CD4-positive, alpha-beta T cell treated with Interleukin-15 for 1 hour (primary cell): ENCODE measurements at places on chromosomes 16 and 17.

- peak; percentile 14 for DNase-seq
These were observed 24.5 kb downstream of the UNK start for GRCh38 chr17:75808905-75809621.

- no peak for DNase-seq
These were observed 38.5 kb downstream of the POLR3E start for GRCh38 chr16:22335668-22336246.

GRCh38 chr16:75206749-75207451 lies at the start of gene CTRB2:
Gene CTRB2, minus strand, starts transcription at chr16:75207161. Its CDS starts 20 bp downstream, at chr16:75207141.
- no peak for DNase-seq

DNA sequence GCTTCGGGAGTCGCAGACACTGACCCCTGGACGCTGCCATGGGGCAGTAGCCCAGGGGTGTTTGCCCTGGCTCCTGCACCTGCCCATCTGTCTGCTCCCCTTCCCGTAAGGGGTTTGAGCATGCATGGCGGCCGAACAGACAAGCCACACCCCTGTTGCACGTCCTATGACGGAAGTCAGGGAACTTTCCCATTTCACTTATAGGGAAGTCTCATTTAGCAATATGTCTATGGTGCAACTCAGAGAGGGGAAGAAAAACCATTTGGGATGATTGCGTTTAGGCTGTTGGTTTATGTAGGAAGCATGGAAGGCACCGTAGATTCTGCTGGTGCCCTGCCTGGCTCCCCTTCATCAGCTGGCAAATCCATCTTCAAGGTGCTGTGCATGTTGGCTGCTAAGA lies 112.5 kb downstream of the HAPSTR1 start:
- no peak for DNase-seq

GRCh38 chr16:14676633-14677032 lies 17.5 kb downstream of the PLA2G10 start:
- no peak for DNase-seq

GRCh38 chr16:69930117-69930776 lies 20.9 kb upstream of the CLEC18A start:
- peak; percentile 29 for DNase-seq

- no peak for DNase-seq
These were observed 92.3 kb downstream of the LITAF start for GRCh38 chr16:11494433-11494832.

DNA sequence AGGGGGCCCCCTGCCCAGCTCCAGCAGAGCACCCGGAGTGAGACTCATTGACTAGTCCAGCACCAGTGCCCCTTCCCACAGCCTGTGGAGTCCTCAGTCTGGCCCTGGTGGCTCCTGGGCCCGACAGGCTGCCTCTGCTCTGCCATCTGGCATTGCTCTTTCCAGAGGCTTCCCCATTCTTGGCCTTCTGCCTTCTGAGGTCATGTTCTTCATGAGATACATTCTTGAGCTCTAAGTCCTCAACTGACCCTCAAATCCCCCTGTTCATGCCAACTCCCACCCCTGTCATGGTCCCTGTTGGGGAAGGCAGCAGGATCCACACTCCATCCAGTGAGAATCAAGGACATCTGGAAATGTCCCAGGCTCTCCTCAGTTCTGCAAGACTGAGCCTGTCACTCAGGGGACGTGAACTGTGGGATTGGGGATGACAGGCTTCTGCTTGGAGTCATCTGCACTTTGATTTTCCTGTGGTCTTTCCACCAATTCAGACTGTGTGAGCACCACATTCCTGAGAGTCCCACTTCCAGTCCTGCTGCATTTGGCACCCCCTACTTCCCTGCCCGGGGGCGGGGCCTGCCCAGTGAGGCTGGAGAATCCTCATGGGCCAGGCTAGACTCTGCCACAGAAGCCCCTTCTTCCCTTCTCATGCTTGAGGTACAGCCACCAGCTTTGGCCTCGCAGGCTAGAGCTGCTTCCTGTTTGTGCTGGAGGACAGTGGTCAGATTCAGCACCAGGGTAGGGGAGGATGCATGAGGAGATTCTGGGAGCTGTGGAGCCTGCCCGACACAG lies 2.7 kb downstream of the TRPV2 start:
- DNase-seq, result no peak

- DNase-seq, result no peak
These were observed 227.2 kb upstream of the MON1B start for GRCh38 chr16:76963614-76964315.

- DNase-seq, result no peak
These were observed 206.2 kb downstream of the AXIN2 start for GRCh38 chr17:65355246-65355645.

DNA sequence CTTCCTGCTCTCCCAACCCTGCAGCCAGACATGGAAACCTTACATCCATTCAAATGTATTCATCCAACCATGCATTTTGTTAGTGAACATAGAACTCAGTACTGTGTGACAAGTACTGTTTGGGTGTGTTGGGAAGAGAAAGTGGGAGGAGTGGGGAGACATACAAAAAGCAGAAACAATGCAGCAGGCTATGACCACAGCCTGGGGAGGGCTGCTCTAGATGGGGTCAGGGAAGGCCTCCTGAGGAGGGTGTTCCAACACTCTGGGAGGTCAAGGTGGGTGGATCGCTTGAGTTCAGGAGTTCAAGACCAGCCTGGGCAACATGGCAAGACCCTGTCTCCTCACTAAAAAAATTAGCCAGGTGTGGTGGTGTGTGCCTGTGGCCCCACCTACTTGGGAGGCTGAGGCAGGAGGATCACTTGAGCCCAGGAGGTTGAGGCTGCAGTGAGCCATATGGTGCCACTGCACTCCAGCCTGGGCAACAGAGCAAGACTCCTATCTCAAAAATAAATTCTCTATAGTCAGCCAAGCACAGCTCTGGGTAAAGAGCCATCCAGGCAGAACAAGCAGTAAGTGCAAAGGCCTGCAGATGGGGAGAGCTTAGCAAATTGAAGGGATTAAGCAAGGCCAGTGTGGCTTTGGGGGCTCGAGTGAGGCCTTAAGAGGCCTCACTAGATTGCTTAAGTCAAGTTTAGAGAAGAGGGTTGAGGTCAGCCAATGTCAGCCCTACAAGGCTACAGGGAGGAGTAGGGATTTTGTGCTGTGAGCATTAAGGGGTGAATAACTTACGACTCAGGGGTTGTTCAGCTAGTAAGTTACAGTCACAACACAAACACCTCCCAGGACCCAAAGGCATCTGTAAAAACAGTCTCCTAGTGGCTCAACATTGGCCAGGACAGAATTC lies 5.5 kb downstream of the SLC13A2 start:
- DNase-seq, result no peak

- DNase-seq, result no peak
These were observed 91.1 kb downstream of the RPA1 start for GRCh38 chr17:1920948-1921351.

DNA sequence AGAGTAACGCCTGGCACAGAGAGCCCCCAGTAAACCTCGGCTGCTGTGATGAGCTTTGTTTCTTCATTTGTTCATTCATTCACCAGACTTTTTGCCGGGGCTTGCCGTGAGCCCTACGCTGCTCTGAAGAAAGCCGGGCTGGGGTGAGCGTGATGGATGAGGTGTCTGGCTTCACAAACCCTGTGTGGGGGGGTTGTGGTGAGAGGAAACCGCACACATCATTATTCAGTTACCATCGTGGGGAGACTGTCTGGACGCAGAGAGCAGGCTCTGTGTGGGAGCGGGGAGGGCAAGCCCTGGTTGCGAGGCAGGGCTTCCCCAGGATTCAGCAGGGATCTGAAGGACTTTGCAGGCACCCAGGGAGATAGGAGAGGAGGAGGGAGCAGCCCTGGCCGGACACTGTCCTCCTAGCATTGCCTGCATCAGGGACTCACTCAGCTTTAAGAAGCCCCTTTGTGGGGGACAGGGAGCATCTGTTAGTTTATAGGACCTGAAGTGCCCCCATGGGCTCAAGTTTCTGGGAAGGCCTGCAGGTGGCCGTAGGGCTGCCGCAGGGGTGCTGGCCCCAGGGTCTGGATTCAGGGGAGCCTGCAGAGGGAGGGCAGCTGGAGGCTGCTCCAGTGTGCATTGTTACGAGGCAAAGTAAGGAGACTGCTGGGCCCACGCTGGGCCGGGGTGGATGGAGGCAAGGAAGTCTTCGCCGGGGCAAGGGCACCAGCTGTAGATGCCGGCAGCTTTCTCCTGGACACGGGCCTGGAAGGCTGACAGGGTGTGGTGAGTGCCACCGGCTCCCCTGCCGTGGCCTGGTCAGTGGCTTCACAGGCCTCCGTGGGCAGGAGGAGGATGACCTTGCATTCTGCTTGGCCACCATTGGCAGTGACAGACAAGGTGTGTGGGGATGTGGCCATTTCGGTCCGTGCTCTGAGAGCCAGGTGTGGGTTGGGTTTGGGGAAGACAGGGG lies 334.5 kb downstream of the SEC14L1 start:
- peak; percentile 66 for DNase-seq

- DNase-seq, result peak; percentile 88
These were observed at the start of gene SIAH1 for GRCh38 chr16:48385253-48386150. Gene SIAH1, minus strand, starts transcription at chr16:48385413. Its CDS starts 22,985 bp downstream, at chr16:48362428.

DNA sequence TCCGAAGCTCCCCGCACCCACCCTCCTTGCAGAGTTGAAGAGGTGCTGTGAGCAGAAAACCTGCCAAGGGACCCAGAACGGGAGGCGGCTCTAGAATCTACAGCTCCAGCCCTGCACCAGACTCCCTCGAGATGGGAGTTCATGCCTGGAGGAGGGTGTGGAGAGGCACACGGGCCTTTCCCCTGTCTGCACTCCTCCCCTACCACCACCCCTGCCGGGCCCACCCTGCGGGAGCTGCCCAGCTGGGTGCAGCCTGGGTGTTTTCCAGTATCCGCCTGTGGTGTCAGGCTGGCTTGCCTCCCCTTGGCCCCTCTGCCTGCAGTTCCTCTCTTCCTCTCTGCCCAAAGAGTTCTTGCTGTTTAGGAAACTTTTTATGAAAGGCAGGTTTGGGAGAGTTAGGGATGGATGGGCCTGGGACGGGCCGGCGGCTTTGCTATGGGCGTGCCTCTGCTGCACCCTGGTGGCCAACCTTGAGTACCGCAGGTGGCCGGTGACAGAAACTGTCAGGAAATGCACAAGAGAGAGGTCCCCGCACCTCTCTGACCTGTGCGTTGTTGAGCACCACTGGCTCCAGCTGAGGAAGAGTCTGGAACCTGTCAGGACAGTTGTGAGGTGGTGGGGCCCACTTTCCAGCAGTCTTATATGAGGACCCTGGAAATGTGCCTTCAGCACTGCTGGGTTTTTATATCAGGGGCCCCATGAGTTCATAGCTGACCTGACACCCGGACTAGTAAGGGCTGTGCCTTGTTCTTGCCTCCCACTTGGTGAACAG lies 354.1 kb downstream of the SEC14L1 start:
- peak; percentile 76 for DNase-seq

DNA sequence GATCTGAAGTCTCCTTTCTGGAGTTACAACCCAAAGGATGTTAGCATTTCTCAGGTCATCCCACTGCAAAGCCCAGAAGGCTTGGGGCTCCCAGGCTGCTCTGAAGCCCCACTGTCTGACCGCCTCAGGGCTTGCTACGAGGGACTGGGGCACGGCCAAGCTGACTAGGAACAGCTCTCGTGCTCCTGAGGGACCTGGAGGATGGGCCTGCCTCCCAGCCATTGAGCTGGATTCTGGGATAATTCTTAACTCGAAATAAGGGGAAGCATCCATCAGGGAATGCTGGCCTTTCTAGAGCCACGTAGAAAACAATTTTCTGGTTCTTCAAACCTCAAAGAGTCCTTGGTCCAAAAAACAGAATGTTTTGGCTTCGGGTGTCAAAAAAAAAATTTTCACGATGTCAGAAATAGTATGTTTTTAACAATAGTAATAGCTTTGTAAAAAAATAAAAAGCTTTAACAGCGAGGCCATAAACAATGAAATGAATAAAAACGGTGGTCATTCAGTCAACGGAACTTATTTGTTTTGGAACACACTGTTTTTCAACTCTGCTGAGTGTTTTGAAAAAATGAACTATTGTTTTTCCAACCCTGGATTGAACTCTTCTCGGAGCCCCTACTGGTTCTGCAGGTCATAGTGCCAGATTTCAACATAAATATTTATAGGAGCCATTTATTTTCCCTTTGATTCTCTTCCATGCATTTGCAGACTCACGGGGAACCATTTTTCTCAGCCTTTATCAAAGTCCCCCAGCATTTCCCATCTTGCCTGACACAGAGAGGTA lies 16.4 kb upstream of the HERPUD1 start:
- no peak for DNase-seq

DNA sequence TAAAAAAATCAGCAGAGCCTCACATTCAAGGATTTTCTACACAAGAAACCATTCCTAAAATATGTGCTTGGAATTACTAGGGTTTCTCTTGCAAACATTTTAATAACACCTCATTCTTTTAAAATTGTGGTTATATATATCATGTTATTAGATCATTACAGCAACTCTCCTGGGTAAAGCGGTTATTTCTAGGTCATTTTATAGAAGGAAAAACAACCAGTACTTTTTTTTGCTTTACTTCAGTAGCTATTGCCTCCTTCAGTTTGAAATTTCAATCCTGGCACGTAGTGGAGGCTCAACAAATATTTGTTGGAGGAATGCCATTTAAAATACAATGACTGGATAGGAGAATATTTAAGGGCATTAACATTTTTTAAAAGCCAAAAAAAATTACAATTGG lies 220.6 kb downstream of the CDRT15L2 start:
- DNase-seq, result no peak

- no peak for DNase-seq
These were observed 3.3 kb upstream of the COG1 start for GRCh38 chr17:73189417-73190099.

DNA sequence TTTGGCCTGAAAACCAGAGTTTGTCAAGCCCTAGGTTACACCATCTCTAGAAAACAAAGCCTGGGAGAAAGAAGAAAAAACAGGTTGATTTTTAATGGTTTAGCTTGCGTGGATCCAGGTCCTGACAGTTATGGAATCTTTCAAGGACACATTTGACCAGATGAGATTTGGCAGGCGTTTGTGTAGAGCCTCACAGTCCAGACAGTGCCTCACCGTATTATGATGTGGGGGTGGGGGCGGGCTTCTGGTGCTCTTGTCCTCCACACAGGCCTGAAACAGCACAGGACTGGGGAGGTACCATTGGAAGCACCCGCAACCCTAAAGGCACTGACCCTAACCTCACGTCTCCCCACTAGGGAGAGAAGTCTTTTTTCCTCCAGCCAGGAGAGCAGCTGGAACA lies 19.6 kb downstream of the MVP start:
- DNase-seq, result no peak

GRCh38 chr16:84964386-84965128 lies 46.8 kb downstream of the ZDHHC7 start:
- DNase-seq, result no peak

- DNase-seq, result no peak
These were observed 19.7 kb downstream of the ZNF423 start for GRCh38 chr16:49836218-49836617.

DNA sequence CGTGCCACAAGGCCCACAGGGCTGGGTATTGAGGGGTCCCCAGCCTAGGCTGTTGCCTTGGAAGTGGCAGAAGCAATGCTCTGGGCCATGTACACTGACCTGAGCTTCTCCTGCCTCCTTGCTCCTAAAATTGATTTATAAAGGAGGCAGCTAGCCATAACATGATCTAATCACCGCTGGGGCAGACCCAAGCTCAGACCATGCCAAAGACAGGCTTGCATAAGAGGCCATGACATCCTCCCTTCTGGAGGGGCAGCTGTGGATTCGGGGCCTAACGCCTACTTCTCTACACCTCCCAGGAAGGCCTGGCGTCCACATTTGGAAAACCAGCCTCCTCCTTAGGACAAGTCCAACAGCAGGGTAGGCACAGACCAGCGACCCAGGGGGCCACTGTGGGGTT lies 12.3 kb downstream of the HSD11B2 start:
- DNase-seq, result no peak
